ENCODE measurements at places on chromosomes 6 and 20.
A peak's percentile ranks its signal among the peaks of the same experiment; 100 is the strongest.

DNA sequence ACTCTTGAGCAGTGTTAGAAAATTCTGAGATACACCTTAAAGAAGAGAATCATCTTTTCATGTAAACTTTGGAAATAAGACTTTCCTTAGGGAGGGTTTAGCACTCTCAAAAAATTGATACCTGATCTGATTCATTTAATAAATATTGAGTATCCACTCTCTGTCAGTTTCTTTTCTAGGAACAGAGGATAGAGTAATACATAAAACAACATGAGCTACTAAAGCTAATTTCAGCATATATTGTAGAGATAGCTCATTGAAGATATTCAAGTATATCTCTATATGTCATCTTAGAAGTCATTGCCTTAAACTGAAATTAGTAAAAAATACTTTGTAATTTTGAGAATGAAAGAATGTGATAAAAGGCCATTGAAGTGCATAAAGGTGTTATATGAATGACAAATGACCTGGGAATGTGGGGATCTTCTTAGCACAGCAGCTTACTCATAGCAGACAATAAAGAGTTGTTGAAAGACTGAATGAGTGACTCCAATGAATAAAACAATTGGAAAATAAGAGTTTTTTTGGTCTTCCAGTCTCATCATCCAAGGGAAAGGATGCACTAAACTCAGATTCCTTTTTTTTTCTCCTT lies 29.2 kb downstream of the RHAG start:
- DNase-seq = no peak

GRCh38 chr6:45845567-45845966 lies 170.1 kb downstream of the CLIC5 start:
- DNase-seq = no peak

- DNase-seq = no peak
These were observed 646.5 kb upstream of the NOX3 start for GRCh38 chr6:156102129-156102528.

DNA sequence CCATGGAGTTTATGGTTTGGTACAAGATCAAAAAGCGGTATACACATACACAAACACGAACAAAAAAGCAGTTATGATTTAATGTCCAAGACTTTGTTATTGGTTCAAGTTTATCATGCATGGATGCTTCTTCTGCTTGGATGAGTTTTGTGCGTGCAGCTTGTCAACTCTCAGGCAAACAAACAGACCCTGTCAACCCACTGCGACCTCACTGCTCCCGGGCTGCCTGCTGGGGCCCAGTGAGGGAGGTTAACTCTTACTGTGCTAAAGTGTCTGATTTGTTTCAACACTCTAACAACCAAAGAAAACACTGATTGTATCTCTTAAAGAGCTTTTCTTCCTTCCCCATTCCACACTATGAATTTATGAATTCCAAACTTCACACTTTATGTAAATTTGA lies 26.8 kb upstream of the DDR1 start:
- DNase-seq = no peak

- no peak for DNase-seq
These were observed 42.5 kb upstream of the ARMC2 start for GRCh38 chr6:108805611-108806167.

DNA sequence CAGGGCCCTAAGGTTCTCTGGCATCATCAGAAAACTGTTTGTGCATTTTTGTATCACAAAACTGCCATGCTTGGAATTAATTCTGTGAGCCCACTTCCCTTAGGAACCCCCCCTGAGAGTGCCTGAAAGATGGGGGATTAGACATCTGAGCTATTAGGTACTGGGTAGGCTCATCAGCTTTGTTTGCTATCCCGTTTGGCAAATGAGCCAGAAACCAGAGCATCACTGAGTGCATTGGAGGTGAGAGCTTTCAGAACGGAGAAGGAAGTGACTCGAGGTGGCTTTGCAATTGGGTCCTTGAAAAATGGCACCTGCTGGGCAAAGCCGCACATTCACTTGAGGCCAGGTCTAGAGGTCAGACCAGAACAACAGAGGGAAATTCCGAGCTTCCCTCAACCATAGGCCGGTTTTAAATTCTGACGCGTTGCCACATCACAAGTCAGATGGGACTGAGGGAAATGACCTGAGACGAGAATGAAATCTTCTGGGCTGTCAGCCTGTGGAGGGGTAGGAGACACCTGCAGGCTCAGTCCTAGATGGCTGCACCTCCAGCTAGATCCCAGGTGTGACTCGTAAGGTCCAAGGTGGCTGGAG lies 8.4 kb upstream of the GLP1R start:
- DNase-seq = no peak

DNA sequence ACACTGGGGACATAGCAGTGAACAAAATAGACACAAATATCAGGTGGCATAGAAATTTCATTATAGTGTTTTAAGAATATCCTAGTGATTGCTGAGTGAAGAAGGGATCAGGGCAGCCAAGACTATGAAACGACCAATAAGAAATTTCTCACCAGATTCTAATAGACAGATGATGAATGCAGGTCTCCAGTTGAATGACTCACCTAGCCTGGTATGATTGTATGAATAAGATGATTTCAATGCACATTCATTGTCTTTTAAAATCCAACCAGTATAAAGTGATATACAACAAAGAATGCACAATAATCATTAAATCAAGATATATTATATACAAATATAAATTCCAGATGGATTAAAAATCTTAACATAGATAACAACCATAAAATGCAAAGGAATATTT lies 124.5 kb upstream of the TENT5A start:
- no peak for DNase-seq

DNA sequence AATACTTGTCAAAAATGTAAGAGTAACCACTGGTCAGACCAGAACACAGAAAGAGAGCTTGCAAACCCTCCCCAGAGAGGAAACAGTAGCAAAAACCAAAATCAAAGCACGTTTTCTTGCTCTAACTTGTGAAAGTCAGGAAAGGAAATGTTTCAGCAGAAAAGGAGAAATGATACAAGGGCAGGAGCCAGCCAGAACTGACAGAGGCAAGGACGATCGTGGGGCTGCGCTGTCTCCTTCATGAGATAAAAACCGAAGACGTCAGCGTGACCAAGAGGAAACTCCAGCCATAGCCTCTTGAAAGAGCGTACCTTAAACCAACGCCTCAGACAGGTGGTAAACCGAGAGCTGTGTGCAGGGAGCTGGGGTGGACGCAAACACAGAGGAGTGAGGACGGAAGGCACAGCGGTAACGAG lies 27.5 kb downstream of the LAMA5 start:
- DNase-seq = no peak

DNA sequence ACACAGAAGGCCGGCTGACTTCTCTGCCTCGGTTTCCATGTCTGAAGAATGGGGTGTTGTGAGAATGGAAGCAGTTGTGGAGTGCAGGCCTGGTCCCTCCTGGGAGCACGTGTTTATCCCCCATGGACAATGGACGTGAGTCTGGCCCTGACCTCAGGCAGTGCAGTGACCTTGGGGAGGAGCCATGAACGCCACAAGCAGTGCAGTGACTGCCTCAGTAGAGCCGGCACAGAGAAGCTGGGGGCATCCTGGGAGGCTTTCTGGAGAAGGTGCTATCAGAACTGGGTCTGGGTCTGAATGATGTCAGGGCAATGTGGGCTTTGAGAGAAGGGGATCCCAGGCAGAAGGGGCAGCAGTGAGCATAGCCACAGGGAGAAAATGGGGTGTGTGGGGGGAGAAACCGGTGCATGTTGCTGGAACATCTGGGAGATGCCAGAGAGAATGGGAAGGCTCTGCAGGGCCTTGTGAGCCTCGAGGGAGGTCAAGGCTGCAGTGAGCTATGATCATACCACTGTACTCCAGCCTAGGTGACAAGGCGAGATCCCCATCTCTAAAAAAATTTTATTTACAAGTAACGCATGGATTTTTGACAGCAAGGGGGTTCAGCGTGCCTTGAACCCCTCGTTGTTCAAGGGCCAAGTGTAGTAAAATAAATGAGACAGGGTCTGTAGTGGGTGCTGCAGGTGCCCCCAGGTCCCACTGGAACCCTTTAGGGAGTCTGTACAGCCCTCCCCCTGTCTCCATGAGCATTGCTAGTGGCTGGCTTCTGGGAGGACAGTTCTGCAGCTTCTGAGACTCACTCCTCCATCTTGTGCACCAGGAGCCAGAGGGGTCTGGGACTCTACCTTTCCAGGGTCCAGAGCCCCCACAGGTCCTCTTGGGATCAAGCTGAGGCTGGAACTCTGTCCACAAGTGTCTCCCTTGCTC lies 27.0 kb upstream of the ZBP1 start:
- DNase-seq = no peak

GRCh38 chr6:39377539-39377950 lies 55.0 kb upstream of the KCNK16 start:
- no peak for DNase-seq

- no peak for DNase-seq
These were observed 50.8 kb downstream of the PSMG4 start for GRCh38 chr6:3309391-3310050.

- DNase-seq = no peak
These were observed 41.2 kb upstream of the JAG1 start for GRCh38 chr20:10715035-10715434.

- no peak for DNase-seq
These were observed 21.8 kb downstream of the TGM2 start for GRCh38 chr20:38143238-38143645.

DNA sequence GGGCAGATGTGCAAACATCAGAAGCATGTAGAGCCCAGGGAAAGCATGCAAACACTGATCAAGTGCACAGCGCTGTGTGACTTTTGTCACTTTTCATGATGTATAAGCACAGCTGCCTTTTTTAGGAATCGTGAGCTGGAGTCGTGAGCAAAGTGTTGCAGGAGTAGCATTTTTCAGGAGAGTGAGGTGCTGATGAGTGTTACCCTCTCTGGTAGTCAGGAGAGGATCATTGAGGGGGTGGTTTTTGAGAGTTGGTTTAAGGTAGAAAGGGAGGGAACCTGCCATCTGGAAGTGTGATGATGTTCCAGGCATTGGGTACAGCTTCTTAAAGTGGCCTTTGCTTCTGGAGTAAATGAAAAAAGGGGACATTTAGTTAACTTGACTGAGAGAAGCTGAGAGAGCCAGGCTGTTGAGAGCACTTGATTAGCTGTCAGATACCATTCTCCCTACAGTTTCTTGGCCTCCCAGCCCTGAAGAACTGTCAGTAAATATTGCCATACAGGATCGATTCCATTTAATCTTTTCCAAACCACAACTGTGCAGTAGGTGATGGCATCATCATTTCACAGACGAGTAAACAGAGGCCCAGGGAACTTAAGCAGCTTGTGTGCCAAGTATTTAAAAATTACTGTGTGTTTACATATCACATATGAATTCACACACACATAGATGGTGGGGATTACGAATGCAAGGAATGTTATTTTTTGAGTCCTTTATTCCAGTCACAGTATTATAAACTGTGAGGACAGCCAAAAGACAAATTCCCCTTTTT lies 28.9 kb downstream of the TPD52L1 start:
- no peak for DNase-seq

DNA sequence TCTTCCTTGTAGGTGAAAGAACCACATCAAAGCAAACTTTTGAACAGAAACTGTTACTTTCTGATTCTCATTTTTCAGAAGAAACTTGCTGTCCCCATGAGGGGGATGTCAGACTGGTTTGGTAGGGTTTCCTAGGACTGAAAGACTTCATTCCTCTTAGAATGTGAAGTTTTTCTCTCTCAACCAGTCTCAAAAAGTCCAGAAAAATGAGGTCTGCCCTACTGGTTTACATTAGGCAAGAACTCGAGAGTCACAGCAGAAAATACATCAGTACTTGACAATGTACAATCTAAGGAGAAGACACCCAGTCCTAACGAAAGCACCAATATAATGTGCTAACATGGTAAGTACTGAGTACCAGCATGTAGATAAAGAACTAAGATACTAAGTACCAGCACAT lies 12.7 kb upstream of the NHLRC1 start:
- DNase-seq = no peak

DNA sequence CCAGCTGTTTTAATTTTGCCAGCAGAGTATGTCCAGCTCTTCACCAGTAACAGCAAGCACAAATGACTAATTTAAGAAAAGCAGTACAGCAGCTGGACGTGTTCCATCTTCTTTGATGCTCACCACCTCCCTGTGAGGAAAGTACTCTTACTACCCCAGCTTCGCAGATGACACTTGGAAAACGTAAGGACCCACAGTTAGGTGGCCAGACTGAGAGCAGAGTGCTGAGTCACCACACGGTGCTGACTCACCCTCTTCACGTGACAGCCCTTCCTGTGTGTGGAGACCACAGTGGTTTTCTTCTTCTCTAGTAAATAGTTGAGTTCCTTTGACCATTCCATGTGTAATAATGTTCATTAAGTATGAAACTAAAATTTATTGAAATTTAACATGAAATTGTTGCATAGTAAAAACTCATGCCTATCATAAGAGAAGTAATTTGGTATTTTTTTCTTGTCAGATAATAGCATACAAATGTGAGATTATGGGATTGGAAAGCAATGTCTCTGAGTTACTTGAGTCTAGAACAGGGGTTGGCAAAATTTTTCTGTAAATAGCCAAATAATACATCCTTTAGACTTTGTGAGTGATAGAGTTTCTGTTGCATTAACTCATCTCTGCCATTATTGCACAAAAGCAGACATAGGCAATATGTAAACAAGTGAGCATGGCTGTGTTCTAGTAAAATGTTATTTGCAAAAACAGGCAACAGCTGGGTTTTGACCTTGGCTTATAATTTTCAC lies 76.6 kb downstream of the SLX4IP start:
- peak; percentile 54 for DNase-seq

GRCh38 chr20:43893930-43894329 lies 20.7 kb upstream of the TOX2 start:
- no peak for DNase-seq

GRCh38 chr6:48476257-48476656 lies 365.3 kb upstream of the PTCHD4 start:
- DNase-seq = no peak

GRCh38 chr20:46174469-46175126 lies 56.5 kb downstream of the CD40 start:
- peak; percentile 50 for DNase-seq

DNA sequence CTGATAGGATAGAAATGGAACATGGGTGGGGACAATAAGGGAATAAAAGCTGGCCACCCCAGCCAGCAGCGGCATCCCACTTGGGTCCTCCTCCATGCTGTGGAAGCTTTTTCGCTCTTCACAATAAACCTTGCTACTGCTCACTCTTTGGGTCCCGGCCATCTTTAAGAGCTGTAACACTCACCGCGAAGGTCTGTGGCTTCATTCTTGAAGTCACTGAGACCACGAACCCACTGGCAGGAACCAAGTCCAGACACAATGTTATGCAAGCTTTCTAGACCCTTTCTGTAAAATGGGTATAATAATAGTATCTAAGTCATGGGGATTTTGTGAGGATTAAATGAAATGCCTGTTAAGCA lies 48.9 kb upstream of the EZR start:
- no peak for DNase-seq
